LoVo (cell line): ENCODE measurements at places on chromosomes 16 and 17.

GRCh38 chr17:83196973-83197880 lies 117.8 kb downstream of the METRNL start:
- DNase-seq: no peak

DNA sequence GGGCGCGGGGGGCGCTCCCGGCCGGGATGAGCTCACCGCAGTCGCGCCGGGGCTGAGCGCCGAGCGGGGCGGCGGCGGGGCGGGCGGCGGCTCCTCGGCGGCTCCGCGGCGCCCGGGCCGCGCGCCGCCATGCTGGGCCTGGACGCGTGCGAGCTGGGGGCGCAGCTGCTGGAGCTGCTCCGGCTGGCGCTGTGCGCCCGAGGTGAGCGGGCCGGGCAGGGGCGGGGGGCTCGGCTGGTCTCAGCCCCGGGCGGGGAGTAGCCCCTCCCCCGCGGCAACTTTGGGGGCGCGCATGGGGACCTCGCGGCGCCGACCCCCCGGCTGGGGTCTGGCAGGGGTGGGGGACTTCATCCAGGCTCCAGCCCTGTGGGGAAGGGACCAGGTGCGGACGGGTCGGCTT lies at the start of gene ARHGDIG:
Gene ARHGDIG, plus strand, starts transcription at position 40 of the 400 bp plus-strand sequence. Its CDS starts 90 bp downstream, at position 130.
- no peak for DNase-seq

DNA sequence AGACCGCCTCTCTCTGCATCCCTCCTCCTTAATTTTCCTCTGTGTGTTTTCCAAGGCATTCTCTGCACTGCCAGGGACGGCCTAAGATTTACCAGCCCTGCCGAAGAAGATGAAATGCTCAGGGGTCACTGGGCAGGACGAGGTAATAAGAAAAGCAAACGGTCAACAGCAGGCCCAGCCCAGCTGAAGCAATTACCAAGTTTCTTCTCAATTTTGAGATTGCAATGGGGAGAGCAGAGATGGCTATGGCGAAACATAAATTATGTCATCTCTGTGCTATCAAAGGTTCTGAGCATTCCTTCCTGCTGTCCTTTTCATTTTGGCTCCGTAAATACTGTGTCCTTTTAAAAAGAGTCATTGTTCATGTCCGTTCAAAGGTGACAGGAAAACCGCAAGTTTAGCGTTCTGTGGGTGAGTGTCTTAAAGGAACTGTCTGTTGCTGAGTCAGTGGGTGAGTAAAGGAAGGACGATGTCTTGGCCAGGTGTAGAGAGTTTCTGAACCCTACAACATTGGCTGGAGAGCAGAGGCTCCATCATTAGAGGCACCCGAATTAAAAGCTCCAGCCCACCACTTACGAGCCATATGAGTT lies 753.9 kb upstream of the EEF2KMT start:
- DNase-seq: no peak

DNA sequence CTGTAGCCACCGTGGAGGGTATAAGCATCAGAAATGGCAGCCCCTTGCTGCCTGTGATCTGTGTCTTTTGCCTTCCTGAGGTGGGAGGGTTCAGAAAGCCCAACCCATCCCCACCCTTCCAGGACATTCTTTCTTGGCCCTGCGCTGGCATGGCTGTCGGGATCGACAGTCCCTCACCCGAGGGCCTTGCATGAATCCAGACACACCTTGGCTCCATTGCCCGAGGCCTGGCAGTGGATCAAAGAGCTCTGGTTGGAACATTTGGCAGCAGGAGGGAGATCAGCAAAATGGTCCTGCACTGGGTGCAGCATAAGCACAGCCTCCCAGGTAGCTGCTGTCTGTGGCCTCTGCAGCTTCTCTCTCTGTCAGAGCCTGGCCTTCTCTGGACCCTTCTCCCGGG lies 246.6 kb upstream of the MAF start:
- peak; percentile 1 for DNase-seq

DNA sequence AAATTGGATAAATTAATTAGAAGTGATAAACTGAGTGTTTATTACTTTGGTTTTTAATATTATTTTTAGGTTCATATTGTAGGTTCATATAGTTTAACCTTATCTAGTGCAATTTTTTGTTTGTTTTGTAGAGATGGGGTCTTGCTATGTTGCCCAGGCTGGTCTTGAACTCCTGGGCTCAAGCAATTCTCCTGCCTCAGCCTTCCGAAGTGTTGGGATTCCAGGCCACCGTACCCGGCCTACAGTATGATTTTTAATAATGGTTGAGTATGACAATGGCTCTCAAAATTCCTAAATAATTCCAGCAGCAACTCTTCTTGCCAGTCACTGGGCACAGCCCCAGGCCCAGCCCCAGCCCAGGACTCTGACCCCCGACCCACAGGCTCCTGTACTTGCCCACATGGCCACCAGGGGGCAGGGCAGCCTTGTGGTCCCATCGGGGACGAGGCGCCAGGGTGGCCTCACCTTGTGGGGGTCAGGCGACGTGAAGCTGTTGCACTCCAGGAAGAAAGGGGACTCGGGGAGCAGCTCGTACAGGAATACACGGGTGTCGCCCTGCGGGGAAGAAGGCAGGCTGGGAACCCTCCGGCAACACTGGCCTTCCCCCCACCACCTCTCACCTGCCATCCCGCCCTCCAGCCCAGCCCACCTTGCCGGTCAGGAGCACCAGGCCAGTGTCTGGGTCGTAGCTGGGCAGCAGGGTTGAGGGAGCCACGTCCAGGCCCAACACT lies 7.9 kb upstream of the PAM16 start:
- no peak for DNase-seq

DNA sequence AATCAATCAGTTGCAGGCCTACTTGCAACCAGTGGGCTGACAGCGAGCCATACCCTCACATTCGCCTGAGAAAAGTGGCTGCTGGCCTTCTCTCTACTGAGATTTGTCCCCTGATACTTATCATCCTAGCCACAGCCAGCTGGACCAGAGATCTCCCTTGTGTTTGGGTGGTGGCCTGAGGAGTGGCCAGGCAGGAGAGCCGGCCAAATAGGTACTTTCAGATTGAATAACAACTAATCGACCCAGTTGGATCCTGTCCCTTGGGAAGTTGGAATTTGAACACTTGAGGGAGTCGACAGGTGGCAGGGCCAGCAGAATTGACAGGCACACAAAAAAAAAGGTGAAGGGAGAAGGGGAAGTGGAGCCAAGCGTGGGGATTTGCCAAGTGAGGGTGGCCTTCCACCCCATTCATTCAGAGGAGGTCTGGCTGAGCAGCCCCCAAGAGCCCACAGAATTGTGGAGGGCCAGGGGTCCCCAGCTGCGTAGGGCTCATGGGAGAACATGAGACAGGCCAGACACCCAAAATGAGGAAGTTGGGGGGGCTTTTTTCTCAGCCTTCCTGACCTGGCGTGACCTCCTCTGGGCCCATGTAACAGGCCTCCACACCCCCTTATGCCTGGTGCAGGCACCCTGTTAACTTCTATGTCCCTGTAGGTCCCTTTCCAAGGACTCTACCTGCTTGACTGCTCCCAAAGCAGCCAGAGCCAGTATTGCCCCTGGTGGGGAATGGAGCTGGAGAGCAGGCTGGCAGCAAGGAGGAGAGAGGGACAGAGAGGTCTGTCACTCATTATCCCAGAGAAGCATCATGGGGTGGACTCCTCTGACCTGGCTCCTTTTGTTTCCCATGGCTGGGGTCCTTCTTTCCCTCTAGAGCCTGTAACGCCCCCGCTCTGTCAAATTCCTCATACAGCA lies 2.9 kb upstream of the RANGRF start:
- DNase-seq: no peak

GRCh38 chr16:3654249-3654991 lies at the start of gene DNASE1:
TSS of gene DNASE1 (plus strand) at chr16:3654691. CDS start at chr16:3655374, 683 bp downstream.
- peak; percentile 54 for DNase-seq

- DNase-seq: no peak
These were observed 59.4 kb downstream of the NT5M start for GRCh38 chr17:17362540-17362930.

GRCh38 chr16:23960081-23960885 lies 124.5 kb downstream of the PRKCB start:
- DNase-seq: no peak

- DNase-seq: no peak
These were observed 6.2 kb downstream of the MPP2 start for GRCh38 chr17:43900858-43901754.

DNA sequence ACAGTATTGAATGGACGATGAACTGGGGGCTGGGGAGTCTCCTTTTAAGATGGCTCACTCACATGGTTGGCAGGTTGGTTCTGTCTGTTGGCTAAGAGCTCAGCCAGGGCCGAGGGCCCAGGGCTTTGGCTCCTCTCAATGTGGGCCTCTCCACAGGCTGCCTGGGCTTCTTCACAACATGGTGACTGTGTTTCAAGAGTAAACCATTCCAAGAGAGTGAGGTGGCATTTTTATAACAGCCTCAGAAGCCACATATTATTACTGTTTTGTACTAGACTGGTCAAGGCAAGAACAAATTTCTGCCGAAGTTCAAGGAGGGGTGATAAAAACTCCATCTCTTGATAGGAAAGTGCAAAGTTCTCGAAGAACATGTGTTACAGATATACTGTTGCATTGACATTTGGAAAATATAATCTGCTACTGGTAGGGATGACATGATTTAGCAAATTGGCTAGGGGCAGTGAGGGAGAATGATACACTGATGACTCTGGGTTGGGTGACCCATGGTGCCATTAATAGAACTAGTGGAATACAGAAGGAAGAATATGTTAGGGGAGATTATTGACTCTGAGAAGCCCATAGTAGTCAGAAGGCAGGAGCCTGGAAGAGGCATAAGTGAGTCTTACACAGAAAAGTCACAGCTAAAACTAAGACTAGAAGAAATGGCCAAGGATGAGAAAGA lies 13.7 kb downstream of the KRABD2 start:
- DNase-seq: no peak
